ENCODE measurements at places on chromosomes 7 and 10.

- DNase-seq: no peak
Measured at GRCh38 chr7:132414857-132415256, 161.4 kb downstream of the PLXNA4 start.

- no peak for DNase-seq
Measured at GRCh38 chr7:141884539-141885225, 31.5 kb upstream of the OR9A4 start.

- DNase-seq: no peak
Measured at GRCh38 chr7:93861325-93861949, 29.1 kb downstream of the TFPI2 start.

GRCh38 chr10:102106998-102107397 is 13.2 kb downstream of the LDB1 start:
- no peak for DNase-seq

DNA sequence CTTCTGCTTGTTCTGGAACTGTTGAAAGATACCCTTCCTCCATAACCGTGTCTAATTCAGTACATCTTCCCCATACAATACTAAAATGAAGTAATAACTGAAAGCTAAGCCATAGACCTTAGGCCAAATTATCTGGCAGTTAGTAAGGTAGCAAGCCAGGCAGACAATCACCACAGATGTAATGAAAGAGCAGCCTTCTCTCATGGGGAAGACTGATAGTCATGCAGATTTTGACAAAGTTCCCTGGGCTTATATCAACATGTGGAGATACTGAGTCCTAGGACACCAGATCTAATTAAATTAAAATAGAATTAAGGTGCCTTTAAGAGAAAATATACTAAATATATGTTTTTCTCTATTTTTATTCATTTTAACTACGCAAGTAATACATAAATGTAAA is 61.5 kb downstream of the PON1 start:
- DNase-seq: no peak

DNA sequence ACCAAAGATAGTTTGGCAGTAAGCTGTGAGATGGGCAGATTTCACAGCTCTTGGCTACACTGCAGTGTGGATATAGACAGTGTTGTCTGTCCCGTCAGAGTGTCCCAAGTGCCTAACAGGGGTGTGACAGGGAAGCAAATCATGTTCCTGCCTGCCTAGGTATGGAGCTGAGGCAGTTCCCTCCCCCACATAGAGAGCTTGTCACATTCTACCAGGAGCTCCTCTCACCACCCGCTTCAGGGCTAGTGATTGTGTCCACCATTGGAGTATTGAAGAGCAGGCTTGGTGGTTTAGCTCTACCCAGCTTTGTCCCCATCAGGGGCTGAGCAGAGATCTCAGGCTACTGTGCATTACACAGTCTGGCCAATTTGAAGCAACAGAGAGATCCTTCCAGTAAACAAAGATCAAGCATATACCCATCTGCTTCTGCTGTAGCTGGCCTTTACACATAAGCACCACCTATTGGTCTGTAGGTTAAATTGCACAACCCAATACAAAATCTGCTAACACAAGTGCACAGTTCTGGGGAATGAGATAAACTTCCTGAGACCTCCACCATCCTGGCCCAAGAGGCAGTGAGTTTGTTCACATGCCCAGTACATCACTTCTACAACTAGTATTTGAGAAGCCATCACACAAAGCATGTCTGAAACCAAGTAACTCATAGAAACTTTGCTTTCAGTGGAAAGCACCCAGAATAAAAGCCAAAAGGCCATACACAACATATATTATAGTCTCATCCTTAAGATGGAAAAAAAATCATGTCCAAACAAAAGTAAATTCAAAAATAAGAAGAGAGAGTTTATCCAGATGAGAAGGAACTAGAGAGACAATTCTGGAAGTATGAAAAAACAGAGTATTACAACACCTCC is 67.3 kb downstream of the GLCCI1 start:
- DNase-seq: no peak
